ENCODE measurements at places on chromosomes 13 and 19.

DNA sequence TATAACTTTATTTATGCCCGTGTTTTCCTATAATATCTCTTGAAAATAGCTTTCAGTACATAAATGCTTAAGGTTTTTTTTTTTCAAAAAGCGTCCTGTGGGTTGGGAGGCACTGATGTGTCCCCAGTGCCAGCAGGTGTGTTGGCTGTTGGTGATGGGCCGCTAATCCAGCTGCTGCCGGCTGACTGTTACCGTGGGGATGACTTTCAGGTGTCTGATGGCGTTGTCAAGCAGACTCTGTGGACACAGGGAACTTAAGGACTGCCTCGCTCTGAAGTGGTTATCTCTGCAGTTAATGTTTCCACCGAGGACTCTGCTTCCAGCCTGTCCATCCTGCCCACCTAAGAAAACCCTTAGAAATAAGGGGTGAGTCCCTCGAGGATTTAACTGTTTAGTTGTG is 94.5 kb downstream of the ANKRD10 start:
- DNase-seq = no peak

DNA sequence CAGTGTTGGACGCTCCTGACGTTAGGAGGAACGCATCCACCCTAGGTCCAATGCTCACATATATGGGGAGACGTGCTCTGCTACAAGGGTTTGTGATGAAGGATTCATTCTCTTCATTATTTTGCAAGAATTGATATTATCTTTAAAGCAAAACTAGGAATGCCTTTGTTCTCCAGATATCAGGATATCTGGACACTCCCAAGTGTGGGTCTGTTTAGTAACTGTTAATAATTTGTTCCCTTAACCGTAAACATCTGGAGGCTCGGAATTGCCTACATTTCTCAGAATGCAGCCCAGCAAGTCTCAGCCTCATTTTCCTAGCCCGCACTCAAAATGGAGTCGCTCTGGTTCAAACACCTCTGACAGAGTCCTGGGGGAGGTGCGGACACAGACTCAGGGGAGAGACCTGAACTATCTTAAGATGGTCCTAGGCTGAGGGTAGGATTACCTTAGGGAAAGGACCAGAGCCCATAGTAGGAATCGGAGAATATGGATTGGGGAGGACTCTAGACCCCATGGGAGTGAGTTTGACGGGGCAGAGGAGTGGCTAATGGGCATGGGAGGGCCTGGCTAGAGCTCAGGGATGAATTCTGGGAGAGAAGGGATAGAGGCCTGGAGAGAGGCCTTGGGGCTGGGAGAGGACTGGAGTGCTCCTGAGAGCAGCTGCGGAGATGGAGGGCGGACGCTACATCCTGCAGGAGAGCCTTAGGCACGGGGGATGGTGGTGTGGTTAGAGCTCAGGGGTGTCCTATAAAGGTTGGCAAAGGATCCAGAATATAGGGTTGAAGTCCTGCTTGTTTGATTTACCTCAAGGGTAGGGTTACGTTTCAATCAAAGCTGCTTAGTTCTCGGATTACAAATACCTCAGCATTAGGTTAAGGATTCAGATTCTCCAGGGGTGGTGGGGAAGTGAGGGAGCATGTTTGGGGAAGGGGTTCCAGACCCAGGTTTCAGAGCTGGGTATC is 43.2 kb downstream of the ZNF331 start:
- no peak for DNase-seq

GRCh38 chr13:37997641-37998040 is 128.1 kb upstream of the TRPC4 start:
- no peak for DNase-seq

DNA sequence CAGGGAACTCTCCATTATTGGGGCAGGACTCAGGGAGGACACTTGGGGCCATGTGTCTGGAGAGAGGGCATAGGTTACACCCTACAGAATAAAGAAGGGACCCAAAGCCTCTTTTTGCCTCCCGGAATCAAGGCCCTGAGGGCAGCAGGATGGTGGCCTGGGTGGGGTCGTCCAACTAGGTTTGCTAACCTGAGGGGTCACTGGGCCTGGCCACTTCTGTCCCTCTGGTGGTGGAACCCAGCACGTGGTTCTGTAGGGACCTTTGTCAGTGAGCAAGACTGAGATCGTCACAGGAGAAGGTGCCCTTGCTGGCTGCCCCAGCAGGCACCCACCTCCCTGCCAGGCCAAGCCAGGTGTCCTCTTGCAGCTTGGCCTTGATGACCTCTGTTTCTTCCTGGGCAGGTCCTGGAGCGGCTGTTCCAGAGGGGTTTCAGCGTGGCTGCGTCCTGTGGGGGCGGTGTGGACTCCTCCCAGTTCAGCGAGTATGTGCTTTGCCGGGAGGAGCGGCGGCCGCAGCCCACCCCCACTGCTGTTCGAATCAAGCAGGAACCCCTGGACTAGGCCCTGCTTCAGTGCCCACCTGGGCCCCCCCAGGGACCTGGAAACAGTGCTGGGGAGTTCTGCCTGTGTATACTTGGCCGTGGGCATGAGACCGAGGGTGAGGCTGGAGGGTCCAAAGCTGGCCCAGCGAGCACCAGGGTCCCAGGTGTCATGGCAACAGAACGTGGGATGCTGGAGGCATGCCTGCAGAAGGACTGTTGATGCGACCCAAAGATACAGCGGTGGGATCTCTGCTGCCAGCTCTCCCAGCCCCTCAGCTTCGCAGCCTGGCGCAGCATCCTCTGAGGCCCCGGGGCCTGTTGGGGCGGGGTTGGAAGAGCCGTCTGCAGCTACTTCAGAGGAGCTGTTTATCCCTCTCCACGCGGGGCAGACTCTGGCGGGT is 16.0 kb downstream of the KCTD15 start:
- no peak for DNase-seq

DNA sequence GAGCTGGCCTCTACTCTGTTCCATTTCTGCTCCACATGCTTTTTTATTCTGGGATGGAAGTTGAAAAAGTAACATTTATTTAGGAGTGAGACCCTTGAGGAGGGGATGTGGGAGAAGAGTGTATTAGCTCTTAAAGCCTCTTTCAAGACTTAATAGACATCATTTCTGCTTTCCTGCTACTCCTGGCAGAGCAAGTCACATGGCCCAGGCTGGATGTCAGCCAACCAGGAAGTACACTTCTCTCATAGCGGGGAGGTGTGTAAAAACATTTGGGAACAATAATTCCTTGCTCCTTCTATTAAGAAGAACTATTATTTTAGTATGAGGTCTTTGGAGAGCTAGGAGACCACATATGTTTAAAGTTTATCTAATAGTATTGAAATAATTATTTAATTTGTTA is 40.6 kb upstream of the FAM216B start:
- DNase-seq = no peak

- DNase-seq = no peak
These were observed 5.8 kb upstream of the OPA3 start for GRCh38 chr19:45590300-45591003.

DNA sequence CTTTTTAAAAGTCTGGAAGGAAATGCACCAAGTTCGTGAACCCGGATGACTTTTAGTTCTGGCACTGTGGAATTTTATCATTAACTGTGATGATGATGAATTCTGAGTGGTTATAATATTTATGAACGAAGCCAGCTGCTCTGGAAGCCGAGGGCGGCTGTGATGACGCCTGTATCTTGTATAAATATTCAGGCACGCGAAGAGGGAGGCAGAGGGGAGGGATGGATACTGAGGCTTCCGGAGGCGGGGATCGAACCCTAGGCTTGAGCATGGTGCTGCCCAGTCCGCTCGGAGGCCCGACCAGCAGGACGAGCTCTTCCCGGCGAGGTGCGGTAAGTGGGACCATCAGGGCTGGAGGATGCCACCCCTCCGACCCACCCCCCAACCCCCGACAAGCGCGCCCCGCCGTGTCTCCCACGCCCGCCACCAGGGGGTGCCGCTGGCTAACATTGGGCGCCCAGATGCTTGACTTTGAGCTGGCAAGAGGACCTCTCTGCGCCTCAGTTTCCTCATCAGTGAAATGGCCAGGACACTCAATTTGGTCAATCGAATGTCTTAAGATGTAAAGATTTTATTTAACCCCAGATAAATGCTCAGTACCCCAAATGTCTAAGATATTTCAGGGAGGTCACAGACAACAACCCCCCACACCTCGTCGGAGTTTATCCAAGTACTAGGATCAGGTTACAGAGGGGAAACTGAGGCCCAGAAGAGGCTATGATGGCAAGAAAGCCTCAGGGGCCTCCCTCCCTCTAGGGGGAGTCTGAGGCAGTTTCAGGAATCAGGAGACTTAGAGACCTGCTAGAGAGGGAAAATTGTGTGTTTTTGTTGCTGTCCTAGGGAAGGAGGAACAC is 4.5 kb upstream of the RAB3A start:
- peak; percentile 67 for DNase-seq

- no peak for DNase-seq
These were observed 209.4 kb downstream of the ITGBL1 start for GRCh38 chr13:101661839-101662238.
